GM13976 (cell line): ENCODE measurements at places on chromosomes 2 and 18.

DNA sequence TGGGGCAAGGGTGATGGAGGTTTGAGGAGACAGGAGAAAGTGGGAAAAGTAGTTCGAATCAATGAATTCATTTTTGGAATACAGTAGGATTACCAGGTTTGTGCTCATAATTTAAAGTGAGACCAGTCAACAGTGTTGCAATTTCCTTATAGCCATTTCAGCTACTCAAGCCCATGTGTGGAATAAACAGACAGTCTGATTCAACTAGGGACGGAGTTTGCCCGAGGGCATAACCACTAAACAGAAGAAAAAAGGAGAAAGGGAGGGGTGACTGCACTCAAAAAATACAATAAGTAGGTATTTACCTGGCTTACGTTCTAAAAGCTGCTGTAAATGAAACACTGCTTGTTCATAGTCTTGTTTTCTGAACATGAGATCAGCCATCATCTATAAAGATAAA is 55.2 kb downstream of the TTC21B start:
- no peak for DNase-seq

GRCh38 chr2:190587106-190587505 is 52.6 kb upstream of the NEMP2 start:
- DNase-seq = no peak

GRCh38 chr2:23524261-23524706 is 139.3 kb downstream of the KLHL29 start:
- DNase-seq = no peak

- DNase-seq = no peak
Observed at GRCh38 chr2:59968441-59968840, 585.0 kb downstream of the BCL11A start.

- DNase-seq = no peak
Observed at GRCh38 chr2:127373362-127374083, 14.3 kb downstream of the MAP3K2 start.

GRCh38 chr2:76446872-76447271 is 736.2 kb upstream of the GCFC2 start:
- DNase-seq = no peak

DNA sequence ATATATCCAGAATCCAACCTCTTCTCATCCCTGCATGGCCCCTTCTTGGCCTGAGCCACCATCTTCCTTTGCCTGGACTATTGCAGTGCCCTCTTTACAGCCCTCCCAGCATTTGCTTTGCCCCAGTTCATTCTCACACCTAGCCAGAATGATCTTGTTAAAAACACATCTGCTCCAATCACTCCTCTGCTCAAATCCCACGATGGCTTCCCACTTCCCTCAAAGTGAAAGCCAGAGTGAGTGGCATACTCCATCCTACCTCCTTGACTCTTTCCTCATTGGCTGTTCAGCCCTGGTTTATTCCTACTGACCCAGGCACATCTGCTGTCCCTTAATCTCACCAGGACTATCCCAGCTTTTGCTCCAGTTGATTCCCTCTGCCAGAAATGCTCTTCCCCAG is 14.7 kb downstream of the SULT6B1 start:
- no peak for DNase-seq

DNA sequence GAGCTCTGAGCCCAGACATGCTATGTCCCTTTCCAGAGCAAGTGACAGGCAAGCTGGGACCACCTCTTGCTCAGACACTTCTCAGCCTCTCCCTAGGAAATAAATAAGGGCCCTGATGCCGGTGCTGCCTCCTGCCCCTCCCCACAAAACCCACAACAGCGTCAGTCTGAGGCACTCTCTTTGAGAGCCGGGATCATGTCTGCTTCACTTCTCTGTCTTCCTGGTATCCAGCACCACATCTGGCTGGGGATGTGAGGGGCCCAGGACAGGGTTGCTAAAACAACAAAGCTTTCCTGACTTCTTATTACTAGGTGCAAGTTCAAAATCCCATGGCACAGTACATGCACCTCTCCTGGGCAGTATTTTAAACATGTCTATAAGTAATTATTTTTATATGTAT is 103.9 kb upstream of the GLI2 start:
- DNase-seq = no peak

DNA sequence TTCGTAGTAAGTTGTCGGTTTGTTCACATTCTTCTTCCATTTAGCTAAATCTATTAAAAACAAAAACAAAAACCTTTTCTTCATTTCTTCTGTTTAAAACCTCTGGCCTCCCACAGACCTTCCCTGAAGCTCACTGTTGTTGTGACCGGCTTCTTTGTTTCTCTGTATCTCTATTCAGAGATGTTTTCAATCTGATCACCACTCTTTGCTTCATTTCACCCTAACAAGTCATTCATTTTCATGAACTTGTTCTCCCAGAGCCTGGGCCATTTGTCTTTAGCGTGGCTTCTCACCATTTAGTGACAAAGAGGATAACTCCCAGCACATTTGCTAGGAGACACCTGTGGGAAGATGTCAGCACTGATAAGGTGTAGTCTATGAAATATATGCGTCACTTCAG is 794.2 kb downstream of the ERBB4 start:
- no peak for DNase-seq

GRCh38 chr2:47046271-47046670 is 108.8 kb downstream of the STPG4 start:
- no peak for DNase-seq

GRCh38 chr18:24026457-24026856 is 11.9 kb downstream of the TTC39C start:
- no peak for DNase-seq

DNA sequence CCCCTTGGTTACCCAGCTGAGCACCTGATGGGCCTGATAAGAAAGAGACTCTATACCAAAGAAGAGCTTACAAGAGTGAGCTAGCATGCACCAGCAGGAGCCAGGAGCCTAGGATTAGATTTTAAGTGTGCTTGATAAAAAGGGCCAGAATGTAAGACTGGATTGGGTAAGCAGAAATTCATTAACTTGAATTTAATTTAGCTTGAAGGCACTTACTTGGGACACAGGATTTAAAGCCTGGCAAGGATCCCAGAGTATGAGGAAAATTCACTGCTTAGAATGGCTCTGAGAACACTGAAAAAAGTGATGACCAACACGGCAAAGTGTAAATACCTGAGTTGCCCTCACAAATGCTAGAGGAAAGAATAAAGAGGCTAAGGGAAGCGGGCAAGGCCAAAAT is 91.3 kb upstream of the RBBP8 start:
- DNase-seq = no peak

GRCh38 chr18:13218368-13218991 is at the start of gene LDLRAD4:
TSS of gene LDLRAD4 (plus strand) at chr18:13218760.
- peak; percentile 51 for DNase-seq

DNA sequence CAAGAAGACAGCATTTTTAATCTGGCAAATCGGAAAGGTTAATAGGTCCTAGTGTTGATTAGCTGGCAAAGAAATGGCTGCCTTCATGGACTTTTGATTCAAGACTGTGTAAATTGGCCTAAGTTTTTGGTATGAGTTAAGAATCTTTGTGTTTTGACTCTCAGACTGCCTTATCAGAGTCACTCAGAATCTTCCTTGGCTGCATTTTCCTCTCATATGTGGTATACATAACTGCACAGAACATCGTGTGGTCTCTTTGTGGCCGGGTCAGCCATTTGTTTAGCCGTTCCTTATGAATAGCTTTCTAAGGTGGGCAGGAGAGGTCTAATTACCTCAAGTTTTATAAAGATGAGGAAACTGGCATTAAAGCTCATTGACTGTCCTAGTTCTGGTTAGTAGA is 30.1 kb downstream of the CAB39 start:
- DNase-seq = no peak

- no peak for DNase-seq
Observed at GRCh38 chr2:143474586-143474985, 345.4 kb downstream of the ARHGAP15 start.

- DNase-seq = no peak
Observed at GRCh38 chr18:5469340-5469739, 74.5 kb downstream of the EPB41L3 start.

DNA sequence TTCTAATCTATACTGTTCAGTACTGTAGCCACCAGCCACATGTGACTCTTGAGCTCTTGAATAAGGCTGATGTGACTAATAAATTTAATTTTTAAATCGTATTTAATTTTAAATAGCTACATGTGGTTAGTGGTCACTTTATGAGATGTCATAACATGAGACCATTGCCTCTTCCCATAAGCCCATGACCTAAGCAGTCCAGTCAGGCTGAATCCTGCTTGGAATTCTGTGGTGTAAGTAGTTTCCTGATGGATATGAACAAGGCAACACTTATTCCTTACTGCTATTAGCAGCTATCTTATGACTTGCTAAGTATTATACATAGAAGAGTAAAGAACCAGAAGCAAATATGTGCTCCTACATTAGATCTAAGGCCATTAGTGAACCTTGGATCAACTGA is 150.0 kb downstream of the DIS3L2 start:
- no peak for DNase-seq

GRCh38 chr18:61530681-61531080 is 197.5 kb downstream of the CDH20 start:
- no peak for DNase-seq

GRCh38 chr18:63292831-63293683 is 26.5 kb downstream of the BCL2 start:
- peak; percentile 53 for DNase-seq

DNA sequence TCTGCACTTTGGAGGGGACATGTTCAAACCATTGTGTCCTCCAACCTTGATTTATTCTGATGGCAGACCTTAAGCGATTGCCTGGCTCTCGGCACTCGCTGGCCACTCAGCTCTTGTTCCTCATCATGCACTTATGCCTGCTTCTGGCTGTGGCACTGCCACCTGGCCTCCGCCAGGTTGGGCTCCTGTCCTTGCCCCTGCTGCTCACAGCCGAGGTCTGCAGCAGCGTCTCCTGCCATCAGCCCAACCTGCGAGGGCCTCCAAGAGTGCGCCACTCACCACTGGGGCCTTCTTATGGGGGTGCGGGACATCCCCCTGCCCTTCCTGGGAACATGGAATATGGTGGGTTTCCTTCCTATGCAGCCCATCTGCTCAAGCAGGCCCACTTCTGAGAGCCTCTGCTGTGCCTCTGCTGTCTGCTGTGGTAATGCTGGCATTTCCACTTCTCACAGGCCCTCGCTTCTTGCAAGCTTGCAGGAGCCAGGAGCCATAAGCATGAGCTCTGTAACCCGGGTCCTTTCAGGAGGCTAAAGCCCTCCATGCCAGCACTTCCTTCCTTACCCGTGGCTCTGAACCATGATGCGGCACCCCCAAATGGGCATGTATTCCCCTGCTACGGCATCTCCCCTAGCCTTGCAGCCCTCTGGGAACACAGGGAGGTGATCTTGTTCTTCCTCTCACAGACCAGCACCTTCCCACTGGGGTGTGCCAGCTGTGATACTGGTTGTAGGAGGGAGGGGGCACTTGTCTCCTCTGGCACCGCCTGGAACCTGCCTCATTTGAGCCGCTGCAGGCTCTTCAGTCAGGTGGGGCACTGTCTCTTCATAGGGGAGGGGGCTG is 58.6 kb upstream of the HS6ST1 start:
- DNase-seq = no peak

DNA sequence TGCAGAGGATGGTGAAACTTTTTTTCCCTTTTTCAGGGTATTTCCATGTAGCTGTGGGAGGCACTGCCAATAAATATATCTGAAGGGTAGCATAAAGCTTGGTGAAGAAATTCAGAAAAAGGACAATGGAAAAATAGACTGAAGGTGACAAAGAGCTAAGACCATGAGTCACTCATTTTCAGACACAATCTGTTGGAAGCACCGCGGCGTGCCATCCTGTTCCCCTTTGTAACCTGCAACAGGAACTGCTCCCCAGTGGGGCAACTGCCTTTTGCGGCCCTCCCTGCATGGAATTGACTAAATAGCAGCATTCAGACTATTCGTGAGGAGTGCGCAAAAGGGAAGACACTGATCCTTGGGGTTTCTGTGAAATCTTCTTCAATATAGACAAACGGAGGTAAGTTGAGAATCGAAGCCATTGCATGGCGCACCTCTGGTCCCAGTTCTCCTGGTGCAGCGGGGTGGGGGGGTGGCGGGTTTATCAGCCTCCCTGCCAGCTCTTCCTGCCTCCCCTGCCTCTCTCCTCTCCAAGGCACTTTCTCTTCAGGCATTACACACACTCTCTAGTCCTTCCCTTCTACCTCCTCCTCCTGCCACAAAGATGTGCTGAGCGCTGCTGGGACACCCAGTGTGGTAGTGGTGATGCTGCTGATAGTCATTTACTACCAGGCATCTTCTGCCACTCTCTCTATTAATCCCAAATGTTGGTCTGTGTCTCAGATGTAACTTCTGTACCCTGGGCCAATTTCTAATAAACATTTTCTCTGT is 126.2 kb upstream of the TMEM200C start:
- DNase-seq = no peak

GRCh38 chr2:112138159-112139032 is at the start of gene FBLN7:
TSS of gene FBLN7 (plus strand) at chr2:112138385. CDS start at chr2:112138656, 271 bp downstream.
- DNase-seq = peak; percentile 38

DNA sequence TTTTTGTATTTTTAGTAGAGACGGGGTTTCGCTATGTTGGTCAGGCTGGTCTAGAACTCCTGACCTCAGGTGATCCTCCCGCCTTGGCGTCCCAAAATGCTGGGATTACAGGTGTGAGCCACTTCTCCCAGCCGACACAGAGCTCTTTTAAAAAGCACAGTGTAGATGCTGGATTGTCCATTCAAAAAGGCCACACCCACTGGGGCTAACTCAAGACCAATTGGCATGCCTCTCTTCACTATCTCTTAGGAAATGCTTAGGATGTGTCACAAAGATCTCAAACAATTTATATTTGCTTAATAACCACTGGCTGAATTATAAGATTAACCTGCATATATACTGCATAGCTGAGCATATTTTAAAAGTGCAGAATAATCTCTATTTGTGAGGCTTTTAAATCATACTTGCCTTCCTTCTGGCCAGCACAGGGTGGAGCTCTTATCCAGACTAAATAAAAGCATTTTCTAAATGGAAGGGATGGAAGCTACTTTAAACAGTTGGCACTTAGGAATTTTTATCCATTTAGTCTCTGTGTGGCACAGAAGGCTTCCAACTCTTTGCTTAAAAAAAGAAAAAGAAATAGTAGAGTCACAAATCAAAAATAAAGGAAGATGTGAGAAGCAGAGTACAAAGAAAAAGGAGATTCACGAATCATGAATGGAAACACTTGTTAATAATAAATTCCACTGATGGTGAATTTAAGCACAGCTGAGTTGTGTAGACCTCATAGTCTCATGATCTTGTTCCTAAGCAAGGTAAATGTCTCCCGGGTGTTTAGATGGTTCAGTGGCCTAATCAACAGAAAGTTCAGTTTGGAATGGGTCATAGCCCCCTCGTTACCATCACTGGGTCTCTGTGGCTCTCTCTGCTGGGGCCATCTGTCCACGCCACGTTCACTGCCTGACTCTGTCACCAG is 22.4 kb downstream of the CRYGD start:
- DNase-seq = no peak

DNA sequence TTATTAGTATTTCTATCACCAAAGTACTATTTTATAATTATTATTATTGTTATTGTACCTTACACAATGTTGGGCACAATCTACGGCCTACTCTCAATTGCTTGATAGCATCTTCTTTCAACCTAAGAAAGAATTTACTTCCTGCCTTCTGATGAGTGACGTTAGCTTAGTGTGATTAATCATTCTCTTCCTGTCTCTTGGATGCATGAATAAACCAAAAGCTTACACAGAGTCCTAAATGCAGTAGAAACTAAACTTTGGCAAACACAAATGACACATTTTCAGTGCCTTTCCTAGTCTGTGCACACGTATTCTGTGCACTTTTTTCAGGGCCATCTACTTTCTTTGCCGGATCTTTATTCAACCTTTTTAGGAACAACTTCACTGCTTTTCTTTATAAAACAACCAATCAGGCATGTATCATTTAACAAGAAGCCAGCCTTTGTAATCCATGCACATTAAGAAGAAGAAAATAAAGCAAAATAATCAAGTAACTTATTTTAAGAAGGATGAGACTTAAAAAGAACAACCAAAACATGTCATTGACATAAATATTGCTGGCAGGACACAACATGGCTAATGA is 19.1 kb downstream of the TRAK2 start:
- DNase-seq = no peak
